Effector memory CD8-positive, alpha-beta T cell (primary cell): ENCODE measurements at places on chromosomes 7 and 10.
A peak's percentile ranks its signal among the peaks of the same experiment; 100 is the strongest.

DNA sequence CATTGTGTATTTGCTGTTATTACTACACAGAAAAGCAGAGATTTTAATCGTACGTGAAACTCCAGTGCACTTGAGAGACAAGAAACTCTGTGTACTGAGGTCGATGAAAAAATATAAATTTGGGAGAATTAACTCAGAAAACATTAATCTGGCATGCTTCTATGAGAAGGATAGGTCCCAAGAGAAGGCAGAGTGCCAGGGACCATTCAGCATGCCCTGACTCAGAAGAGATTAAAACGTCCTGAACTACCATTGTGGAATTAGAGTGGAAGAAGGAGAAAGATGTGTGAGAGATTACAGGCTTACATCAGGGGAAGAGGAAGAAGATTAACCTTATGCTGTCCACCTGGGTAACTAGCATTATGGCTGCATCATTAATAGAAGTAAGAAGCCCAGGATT is 72.4 kb downstream of the REEP3 start:
- DNase-seq, result no peak

GRCh38 chr7:3453398-3453797 is 152.3 kb downstream of the SDK1 start:
- no peak for DNase-seq

GRCh38 chr7:12091231-12091630 is 119.9 kb upstream of the TMEM106B start:
- no peak for DNase-seq

DNA sequence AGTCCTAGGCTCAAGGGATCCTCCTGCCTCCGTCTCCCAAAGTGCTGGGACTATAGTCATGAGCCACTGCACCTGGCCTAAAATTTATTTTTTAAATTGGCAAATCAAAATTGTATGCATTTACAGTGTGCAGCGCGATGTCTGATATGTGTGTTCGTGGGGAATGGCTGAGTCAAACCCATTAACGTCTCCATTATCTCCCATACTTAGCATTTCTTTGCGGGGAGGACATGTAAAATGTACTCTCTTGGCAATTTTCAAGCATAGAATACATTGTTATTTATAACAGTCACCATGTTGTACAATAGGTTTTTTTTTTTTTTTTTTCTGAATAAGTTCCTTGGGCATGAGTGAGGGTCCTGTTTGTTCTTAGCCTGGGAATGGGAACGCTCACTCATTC is 3.8 kb downstream of the TMEM184A start:
- no peak for DNase-seq

DNA sequence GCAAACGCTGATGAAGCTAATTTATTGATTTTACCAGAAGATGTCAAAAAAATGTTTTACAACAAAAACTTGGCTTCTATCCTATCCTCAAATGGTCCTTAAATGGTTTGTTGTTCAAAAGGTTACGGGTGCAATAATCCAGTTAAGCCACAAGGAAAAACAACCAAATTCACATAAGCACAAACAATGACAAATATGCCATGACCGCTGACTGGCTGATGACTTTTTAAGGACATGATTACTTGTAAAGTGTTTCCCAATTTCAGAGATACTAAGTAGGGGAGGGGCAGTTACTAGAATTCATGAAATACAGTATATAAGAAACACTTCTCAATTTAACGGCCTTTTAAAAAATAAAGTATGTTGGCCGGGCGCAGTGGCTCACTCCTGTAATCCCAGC is 28.8 kb downstream of the ABI1 start:
- DNase-seq, result no peak

- no peak for DNase-seq
Observed at GRCh38 chr10:52486840-52487611, 172.9 kb downstream of the DKK1 start.

DNA sequence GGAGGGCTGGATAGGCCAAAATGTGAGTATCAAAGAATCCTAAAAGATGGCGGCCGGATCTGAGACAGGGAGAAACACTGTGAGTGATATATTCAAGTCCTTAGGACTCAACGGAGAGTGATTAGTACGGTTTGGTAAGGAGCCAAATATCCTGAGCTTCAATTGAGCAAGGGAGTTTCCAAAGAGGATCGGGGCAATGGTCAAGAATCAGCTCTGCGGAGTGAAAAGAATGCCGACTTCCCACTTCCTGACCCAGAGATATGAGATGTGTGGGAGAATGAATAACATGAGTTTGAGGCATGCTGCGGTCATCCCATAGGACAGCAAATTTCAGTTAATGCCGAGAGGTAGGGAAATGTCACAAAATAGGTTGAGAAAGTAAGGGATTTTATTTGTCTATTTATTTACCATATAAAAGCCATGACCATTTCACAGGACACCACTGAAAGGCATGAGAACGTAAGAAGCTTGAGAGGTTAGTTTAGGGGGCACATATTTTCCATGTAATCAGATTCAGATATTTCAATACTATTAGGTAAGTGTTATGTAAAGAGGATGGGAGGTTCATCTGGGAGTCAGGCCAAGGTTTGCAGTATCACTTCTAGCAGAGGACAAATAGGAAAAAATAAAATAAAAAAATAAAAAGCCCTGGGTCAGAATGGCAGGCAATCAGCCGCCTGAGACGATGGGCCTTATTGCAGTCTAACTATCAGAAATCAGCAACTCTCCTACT is 165.6 kb downstream of the HGF start:
- no peak for DNase-seq

DNA sequence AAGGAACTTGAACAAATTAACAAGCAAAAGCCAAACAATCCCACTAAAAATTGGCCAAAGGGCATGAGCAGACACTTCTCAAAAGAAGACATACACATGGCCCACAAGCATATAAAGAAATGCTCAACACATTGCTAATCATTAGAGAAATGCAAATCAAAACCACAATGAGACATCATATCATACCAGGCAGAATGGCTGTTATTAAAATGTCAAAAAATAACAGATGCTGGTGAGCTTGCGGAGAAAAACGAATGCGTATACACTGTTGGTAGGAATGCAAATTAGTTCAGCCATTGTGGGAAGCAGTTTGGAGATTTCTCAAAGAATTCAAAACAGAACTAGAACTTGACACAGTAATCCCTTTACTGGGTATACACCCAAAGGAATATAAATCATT is 311.7 kb upstream of the HPS1 start:
- DNase-seq, result no peak

- no peak for DNase-seq
Observed at GRCh38 chr7:103134836-103135554, 13.9 kb downstream of the NAPEPLD start.

DNA sequence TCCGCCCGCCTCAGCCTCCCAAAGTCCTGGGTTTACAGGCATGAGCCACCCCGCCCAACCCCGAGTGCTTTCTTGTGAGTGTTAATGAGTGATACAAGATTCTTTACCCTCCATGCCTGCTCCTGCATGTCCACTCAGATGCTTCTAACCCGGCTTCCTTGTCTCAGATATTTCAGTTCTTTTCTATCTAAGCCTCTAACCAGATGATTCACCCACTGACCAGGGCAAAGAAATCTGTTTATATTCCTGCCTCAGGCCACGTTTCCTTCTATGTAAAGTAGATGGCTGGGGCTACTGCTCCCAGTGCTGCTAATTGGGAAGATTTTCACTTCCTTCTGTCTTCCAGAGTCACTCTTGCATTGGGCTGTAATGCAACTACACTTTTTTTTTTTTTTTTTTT is 395.1 kb upstream of the ANKRD30A start:
- no peak for DNase-seq

GRCh38 chr7:17770710-17771375 is 169.5 kb downstream of the SNX13 start:
- DNase-seq, result no peak

DNA sequence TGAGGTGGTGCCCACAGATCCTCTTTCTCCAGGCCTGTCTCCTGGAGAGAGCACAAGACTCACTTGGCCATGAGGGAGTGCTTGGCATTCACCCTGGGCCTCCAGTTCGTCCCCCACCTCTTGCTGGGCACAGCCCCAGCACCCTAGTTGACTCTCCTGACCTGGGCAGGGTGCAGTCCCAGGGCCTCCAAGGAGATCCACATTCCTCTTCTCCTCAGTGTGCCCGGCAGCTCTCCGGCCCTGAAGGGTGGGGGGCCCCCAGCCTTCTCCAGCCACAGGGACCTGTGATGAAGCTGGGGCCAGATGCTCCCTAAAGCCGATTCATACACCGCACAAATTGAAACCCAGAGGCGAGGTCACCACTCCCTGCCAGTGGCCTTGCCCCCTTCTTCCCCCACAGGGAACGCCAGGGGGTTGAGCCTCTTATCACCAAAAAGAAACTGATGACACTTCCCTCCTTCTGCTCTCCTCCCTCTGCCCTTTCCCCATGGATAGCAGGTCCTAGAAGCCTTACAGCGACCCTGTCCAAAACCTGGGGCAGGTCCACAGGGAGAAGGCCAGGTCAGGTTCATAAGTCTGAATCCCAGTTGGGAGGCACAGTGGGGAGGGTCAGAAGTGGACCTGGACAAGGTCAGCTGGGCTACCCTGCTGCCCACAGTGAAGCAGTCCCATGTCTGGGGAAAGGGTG is 3.1 kb downstream of the EN2 start:
- no peak for DNase-seq

GRCh38 chr7:132869166-132869861 is 212.6 kb downstream of the CHCHD3 start:
- no peak for DNase-seq

DNA sequence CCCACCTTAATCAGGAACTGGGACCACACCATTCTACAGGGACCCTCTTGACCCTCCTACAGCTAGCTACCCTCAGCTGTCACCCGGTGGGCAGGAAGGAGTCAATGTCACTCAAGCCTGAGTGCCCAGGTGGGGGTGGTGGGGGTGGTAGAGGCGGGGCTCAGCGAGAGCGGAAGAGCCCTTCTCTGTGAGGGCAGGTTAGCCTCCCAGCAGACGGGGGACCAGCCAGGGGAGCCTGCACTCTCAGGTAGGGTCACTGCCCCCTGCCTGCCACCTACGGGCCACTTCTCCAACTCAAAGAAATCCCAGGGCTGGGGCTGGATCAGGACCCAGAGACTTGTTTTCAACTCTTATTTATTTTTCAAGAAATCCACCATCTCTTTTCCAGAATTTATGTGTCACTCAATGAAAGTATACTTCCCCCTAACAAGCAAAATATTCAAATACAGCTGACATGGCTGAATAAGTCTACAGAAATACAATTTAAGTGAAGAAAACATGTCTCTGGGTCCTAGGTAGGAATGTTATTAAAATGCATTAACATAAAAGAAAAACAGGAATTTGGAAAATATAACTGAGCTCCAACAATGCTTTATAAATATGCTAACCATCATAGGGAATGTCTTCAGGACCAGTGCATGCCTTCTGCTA is 63.4 kb upstream of the DDC start:
- no peak for DNase-seq

- DNase-seq, result no peak
Observed at GRCh38 chr10:76010703-76011102, 579.3 kb downstream of the LRMDA start.

DNA sequence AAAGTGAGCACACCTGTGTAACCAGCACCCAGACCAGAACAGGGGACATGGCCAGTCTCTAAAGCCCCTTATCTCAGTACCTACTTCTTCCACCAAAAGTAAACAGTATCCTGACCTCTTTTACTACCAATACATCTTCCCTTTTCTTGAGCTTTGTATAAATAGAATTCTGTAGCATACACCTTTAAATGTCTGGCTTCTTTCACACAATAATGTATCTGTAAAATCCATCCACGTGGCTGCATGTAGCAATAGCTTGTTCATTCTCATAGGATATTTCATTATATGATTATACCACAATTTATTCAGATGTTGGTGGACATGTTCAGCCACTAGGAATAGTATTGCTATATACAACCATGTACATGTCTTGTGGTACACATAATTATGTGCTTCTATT is 40.6 kb downstream of the BTBD16 start:
- no peak for DNase-seq

DNA sequence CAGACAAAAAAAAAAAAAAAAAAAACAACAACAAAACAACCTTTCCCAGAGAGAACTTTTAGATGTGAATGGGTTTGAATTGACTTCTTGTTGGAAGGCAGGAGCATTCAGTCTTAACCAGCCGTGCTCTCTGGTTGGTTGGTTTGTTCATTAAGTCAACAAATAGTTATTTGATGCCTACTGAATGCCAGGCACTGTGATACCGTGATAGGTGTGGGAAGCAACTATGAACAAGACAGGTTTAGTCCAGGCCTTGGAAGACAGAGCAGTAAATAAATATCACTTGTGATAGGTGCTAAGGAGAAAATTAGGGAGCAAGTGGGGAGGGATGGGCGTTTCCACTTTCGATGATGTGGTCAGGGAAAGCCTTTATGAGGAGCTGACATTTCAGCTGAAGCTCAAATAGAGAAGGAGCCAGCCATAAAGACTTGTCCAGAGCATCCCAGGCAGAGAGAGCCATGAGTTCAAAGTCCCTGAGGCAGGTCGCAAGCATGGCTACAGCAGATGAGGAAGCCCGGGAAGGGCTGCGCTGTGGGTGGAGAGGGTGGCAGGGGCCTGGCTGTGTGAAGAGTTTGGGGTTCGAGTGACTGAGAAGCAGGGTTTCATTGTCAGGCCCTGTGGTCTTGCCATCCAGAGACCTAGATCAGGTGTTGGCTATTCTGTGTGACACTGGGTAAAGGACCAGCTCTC is 8.0 kb downstream of the TSPAN15 start:
- DNase-seq, result no peak

- no peak for DNase-seq
Observed at GRCh38 chr7:123941391-123942180, 16.5 kb downstream of the SPAM1 start.

DNA sequence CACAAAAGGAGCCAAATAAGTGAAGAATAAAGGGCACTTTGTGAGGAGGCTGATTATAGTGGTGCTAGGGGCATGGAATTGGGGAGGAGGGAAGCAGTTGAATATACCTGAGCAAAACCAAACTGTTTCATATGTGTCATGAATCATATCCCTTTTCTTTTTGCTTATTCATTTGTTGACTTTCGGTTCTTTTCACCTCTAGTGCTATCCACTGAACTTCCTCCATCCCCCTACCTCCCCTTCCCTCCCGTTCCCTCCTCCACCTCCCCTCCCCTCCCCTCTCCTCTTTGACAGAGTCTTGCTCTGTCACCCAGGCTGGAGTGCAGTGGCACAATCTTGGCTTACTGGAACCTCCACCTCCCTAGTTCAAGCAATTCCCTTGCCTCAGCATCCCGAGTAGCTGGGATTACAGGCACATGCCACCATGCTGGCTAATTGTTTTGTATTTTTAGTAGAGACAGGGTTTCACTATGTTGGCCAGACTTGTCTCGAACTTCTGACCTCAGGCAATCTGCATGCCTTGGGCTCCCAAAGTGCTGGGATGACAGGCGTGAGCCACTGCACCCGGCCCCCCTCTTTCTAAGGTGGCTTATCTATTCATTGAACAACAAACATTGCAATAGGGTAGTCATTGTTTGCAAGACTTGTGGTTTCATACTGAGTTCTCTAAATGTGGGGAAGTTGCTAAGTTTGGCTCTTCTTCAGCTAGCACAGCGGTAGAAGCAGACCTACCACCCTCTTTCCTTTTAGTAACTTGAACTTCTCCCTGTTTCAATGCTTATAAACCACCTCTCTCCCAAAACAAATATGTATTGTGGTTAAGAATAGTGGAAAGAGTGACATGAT is 150.4 kb upstream of the PRPS1L1 start:
- DNase-seq, result peak; percentile 28

- DNase-seq, result no peak
Observed at GRCh38 chr10:48476279-48476982, 128.4 kb downstream of the ARHGAP22 start.

- no peak for DNase-seq
Observed at GRCh38 chr7:125061776-125062397, 132.3 kb upstream of the POT1 start.

GRCh38 chr7:110209884-110210283 is 881.0 kb upstream of the LRRN3 start:
- DNase-seq, result no peak
